ENCODE measurements at places on chromosomes 4 and X.

GRCh38 chr4:95728145-95728544 is 111.7 kb upstream of the PDHA2 start:
- no peak for DNase-seq

- DNase-seq = no peak
These were observed 314.8 kb downstream of the PDHA2 start for GRCh38 chr4:96154676-96155075.

- no peak for DNase-seq
These were observed 415.1 kb downstream of the FAM47B start for GRCh38 chrX:35357656-35358055.

GRCh38 chr4:106041294-106042002 is 146.2 kb downstream of the NPNT start:
- DNase-seq = no peak

- DNase-seq = no peak
These were observed 356.6 kb upstream of the MAGEB2 start for GRCh38 chrX:29858714-29859113.
